Left ventricle myocardium inferior (tissue), 1 donor: ENCODE measurements at places on chromosomes 6 and 20.

- H3K27ac ChIP-seq, result no peak overlapping the region
- H3K27me3 ChIP-seq, result no peaks in the 10 kb centered on the region
- no peaks in the 10 kb centered on the region for H3K36me3 ChIP-seq
- H3K4me1 ChIP-seq, result no peaks in the 10 kb centered on the region
- no peak for DNase-seq
Observed at GRCh38 chr6:74611220-74611619, 594.6 kb downstream of the COL12A1 start.

DNA sequence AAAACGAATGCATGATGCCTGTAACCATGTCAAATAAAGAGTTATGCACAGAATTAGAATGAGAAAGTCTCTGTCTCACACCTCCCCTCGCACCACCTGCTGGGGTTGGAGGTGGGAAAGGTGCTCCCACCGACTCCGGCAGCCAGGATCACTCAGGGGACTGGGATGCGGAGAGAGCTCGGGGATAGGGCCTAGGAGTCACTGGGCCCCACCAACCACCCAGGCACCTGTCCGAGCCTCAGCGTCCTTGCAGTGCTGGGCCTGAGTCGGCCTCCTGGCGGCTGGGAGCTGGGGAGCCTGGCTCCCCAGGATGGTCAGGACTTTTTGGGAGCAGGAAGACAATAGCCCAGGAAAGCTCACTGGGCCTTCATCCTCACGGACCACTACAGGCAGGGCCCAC lies 22.4 kb upstream of the CHRNA4 start:
- H3K36me3 ChIP-seq, result no peaks in the 10 kb centered on the region
- no peak overlapping the region for H3K27ac ChIP-seq
- H3K4me3 ChIP-seq, result no peak overlapping the region

DNA sequence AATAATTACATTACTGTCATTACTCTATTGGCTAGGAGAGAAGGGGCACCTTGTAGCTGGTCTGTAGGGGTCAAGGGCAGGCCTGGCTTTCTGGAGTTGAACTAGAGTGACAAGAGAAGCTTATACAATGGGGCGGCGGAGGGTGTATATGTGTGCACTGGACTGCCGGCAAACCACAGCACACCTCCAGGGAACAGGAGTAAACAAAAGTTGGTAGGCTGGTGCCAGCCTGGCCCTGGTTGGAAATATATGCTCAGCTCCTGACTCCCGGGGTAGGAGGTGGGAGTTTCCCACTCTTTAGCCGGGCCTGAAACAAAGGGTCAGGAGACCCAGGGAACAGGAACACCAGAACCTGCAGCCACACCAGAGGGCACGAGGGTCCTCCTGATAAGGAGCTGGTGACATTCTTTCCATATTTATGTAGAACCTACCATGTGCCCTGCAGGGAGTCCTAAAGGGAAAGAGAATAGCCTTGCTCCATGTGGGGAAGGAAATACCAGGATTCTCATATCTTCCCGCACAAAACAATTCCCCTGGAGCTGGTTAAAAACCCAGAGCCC lies 5.1 kb downstream of the C6orf132 start:
- peaks cover 13% of the 10 kb centered on the region for H3K4me1 ChIP-seq
- H3K36me3 ChIP-seq, result no peaks in the 10 kb centered on the region
- H3K27ac ChIP-seq, result no peak overlapping the region
- H3K4me3 ChIP-seq, result no peak overlapping the region
- DNase-seq, result no peak

DNA sequence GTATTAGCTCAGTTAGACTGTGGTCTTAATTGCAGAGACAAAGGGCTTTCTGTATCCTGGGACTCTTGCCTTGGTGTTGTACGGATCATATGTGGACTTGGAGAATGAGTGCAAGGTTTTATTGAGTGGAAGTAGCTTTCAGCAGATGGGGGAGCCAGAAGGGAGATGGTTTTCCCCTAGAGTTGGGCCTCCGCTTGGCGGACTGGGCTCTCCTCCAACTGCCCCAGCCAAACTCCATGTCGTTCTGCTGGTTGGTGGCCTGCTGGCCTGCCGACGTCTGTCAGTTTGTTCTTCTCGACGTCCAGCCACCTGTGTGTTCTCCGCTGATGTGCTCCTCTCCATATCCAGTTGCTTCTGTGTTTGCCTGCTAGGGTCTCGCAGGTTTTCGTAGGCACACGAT lies 189.5 kb upstream of the FLRT3 start:
- H3K27ac ChIP-seq, result no peak overlapping the region
- DNase-seq, result no peak

DNA sequence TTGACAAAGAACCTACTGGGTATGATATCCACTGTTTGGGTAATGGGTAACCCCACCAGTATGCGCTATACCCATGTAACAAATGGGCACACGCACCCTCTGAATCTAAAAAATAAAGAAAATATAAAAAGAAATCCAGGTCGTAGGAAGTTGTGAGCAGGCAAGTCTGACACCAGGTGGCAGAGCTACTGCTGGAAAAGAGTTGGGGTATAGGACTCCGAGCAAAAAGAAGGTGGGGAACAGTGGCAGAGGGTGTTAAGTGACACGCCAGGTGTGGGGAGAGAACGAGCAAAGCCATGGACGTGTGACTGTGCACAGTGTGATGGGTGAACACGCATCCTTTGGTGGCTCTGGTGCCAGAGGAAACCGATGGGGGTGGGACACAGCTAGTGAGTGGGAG lies 46.7 kb downstream of the NOX3 start:
- H3K36me3 ChIP-seq, result no peaks in the 10 kb centered on the region
- H3K27ac ChIP-seq, result no peak overlapping the region
- no peaks in the 10 kb centered on the region for H3K27me3 ChIP-seq

DNA sequence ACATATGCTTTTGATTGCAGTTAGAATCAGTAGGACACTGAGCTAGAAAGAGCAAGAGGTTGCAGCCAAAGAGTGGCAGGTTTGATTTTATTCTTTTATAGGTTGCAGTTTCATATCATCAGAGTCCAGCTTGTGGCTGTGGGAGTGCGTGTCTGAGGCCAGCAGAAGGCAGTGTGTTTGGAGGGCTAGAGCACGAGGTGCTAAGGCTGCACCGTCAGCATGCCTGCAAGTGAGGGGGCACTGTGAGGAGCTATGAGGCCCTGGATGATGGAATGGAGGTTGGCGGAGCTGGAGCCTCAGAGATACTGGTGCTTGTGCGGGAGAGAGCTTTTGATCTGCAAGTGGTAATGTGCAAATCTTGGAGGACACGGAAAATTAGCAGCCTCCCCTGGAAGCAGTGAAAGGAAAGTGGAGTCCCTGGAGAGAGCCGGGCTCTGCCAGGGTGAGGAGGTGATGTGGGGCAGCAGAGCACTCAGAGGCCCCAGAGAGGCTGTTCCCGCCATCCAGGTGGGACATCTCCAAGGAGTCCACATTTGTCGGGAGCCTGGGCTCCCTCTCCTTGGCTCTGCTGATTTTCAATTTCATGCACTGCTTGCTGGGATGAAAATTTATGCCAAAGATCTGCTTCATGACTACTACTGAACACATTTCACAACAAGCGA lies 43.6 kb downstream of the PXDC1 start:
- no peaks in the 10 kb centered on the region for H3K27me3 ChIP-seq
- no peak overlapping the region for H3K27ac ChIP-seq
- H3K36me3 ChIP-seq, result no peaks in the 10 kb centered on the region
- no peak for DNase-seq
- peaks cover 4% of the 10 kb centered on the region for H3K4me1 ChIP-seq

GRCh38 chr6:136067731-136068341 lies 182.3 kb downstream of the MTFR2 start:
- no peak overlapping the region for H3K4me3 ChIP-seq
- no peaks in the 10 kb centered on the region for H3K36me3 ChIP-seq
- DNase-seq, result no peak
- peak overlapping the region; percentile 88 for H3K27ac ChIP-seq
- H3K27me3 ChIP-seq, result no peaks in the 10 kb centered on the region
- peaks cover 92% of the 10 kb centered on the region for H3K4me1 ChIP-seq

DNA sequence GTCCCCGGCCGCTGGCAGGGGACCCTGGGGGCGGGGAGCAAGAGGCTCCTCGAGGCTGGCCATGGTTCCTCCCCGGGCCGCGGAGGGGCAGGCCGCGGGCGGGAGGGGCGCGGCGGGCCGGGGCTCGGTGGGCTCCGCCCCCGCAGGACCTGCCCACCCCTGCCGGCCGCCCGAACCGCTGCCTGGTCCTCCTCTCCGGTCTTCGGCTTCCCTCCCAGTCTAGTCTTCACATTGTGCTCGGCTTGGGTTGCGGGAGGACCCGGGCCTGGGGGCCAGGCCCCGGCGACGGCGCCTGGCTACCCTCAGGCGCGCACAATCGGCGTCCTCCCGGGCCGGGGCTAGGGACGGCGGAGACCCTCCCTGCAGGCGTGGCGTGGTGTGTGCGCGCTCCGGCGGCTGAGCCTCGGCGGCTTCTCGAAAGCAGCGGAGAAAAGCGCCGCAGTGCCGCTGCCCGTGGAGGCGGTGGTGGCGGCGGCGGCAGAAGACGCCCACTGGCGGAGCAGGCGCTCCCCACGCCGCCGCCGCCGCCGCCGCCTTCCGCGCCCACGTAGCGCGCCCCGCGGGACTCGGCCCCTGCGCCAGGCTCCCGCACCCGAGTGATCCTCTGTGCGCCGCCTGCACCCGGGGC lies at the start of gene PDE10A:
Gene PDE10A (minus strand): TSS at position 493 of the 628 bp plus-strand sequence. CDS start 430 bp downstream, at position 63.
- H3K27ac ChIP-seq, result peak within 1 kb of the TSS; percentile 97
- peak within 1 kb of the TSS; percentile 93 for H3K4me3 ChIP-seq
- peak; percentile 84 for DNase-seq
- H3K36me3 ChIP-seq, result no peaks in the 10 kb centered on the region
- H3K4me1 ChIP-seq, result peaks cover 55% of the 10 kb centered on the region
- H3K27me3 ChIP-seq, result peaks cover 39% of the 10 kb centered on the region

DNA sequence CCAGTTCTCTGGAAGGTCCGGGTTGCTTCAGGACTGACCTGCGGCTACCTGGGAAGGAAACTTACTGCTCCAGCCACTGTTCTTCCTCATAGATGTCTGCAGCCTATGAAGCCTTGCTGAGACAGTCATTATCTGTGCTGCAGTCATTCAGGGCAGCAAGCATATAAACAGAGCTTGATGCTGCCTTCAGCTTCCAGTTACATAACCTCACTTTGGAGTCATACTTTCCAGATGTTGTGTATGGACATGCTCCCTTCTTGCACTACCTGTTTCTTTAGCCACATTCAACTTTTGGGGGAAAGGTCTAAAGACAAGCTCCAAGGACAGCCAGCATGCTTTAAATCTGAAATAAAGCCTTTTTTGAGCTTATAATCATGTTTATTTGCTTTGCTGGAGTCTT lies 98.1 kb downstream of the SLC24A3 start:
- no peaks in the 10 kb centered on the region for H3K27me3 ChIP-seq
- no peak overlapping the region for H3K27ac ChIP-seq
- H3K4me1 ChIP-seq, result no peaks in the 10 kb centered on the region
- no peak overlapping the region for H3K4me3 ChIP-seq
- H3K36me3 ChIP-seq, result no peaks in the 10 kb centered on the region
- no peak for DNase-seq

- no peak overlapping the region for H3K4me3 ChIP-seq
- H3K36me3 ChIP-seq, result no peaks in the 10 kb centered on the region
- H3K27me3 ChIP-seq, result peaks cover 22% of the 10 kb centered on the region
- H3K4me1 ChIP-seq, result no peaks in the 10 kb centered on the region
Observed at GRCh38 chr6:122714059-122714458, 65.5 kb upstream of the FABP7 start.

DNA sequence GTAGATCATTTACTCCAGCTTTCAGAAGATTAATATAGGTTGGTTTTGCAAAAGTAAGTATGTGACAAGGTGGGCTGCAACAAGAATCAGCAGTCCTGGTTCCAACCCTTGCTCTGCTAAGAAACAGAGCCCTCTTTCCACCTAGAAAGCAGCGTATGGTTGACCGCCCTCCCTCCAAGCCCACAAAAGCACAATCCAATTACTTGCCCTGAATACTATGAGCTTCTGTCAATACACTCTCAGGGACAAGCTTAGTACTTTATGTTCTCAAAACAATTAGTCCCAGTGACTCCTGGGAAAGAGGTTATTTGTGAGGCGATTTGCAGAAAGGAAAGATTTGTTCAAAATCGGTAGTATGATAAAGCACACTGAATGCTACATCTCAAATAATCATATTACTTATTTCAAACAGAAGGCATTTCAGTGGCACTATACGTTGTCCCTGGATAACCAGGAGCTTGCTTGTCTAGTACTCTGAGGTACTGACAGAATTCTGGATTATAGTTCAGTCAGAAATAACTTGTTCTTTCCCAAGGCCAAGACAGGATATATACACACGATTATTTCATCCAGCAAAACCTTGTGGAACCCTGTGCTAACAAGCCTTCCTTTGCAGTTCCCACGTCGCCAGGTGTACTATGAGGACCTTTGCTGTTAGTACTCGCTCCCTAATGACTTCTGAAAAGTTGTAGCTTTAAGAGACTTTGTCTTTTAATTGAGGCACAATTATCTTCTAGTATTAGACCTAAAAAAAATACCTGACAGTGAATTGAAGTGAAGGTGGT lies 96.9 kb upstream of the ADTRP start:
- H3K27me3 ChIP-seq, result no peaks in the 10 kb centered on the region
- no peaks in the 10 kb centered on the region for H3K4me1 ChIP-seq
- no peaks in the 10 kb centered on the region for H3K36me3 ChIP-seq

DNA sequence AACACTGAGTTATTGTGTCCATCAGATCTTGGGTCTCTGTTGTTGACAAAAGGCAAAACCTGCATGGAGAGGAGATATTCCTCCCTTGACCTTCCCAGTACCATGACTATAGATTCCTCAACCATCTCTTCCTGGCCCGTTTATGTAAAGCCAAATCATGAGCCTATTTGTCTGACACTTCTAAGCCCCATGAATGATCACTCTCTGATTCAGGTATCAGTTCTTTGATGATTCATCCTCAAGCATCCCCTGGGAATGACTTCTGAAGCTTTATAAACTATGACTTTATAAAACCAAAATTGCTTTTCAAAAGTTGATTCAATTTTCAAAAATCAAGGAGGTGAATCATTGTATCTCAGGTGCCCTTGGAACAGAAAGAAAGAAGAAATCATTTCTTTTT lies 78.7 kb upstream of the LOC128125822 start:
- DNase-seq, result no peak
- H3K27me3 ChIP-seq, result no peaks in the 10 kb centered on the region
- no peak overlapping the region for H3K27ac ChIP-seq

- no peak overlapping the region for H3K27ac ChIP-seq
- DNase-seq, result no peak
- H3K4me3 ChIP-seq, result no peak overlapping the region
- no peaks in the 10 kb centered on the region for H3K27me3 ChIP-seq
- no peaks in the 10 kb centered on the region for H3K36me3 ChIP-seq
Observed at GRCh38 chr6:118875672-118876071, 18.3 kb upstream of the ASF1A start.

GRCh38 chr6:17980329-17980728 lies 7.1 kb downstream of the KIF13A start:
- peak overlapping the region; percentile 62 for H3K27ac ChIP-seq
- H3K36me3 ChIP-seq, result no peaks in the 10 kb centered on the region
- H3K4me1 ChIP-seq, result peaks cover 77% of the 10 kb centered on the region
- H3K4me3 ChIP-seq, result no peak overlapping the region

- H3K27ac ChIP-seq, result no peak overlapping the region
- no peaks in the 10 kb centered on the region for H3K36me3 ChIP-seq
- DNase-seq, result no peak
Observed at GRCh38 chr20:15889061-15889460, 684.2 kb downstream of the KIF16B start.

GRCh38 chr20:38498909-38499308 lies 26.3 kb downstream of the RALGAPB start:
- peaks cover 90% of the 10 kb centered on the region for H3K36me3 ChIP-seq
- H3K27ac ChIP-seq, result no peak overlapping the region
- H3K4me3 ChIP-seq, result no peak overlapping the region
- H3K27me3 ChIP-seq, result no peaks in the 10 kb centered on the region
- no peak for DNase-seq
